Activated T-helper 1 cell treated with anti-CD3 and anti-CD28 coated beads, Interleukin-12 subunit alpha, Interleukin-12 subunit beta, Interleukin-2, Interleukin-4 antibody, amounts not matched to agents 30 ng/mL and 10 ng/mL and 1 ng/mL, durations not matched to agents 14 hours and 24 hours and 36 hours (primary cell): ENCODE measurements at places on chromosomes 13 and 19. TPM values are rescaled to one million over a fixed set of nuclear protein-coding genes. Genes with fewer than 3 reads are reported as not detected.

GAPDHS gene
- not detected in 2 replicates for total RNA-seq

IL17D gene
- total RNA-seq, result 0.15 and 0.29 TPM in 2 replicates

OR4F17 gene
- total RNA-seq, result not detected in 2 replicates

SETDB2 gene
- total RNA-seq, result 13.0 and 14.6 TPM in 2 replicates

SPIB gene
- total RNA-seq, result 1.3 TPM in 2 replicates

ZNF763 gene
- total RNA-seq, result 0.49 and 1.1 TPM in 2 replicates

HS6ST3 gene
- total RNA-seq, result not detected in 2 replicates

ZIC5 gene
- not detected in 2 replicates for total RNA-seq

CYP2A6 gene
- total RNA-seq, result not detected in 2 replicates

ZSCAN1 gene
- total RNA-seq, result not detected in 2 replicates

ETV2 gene
- 0.98 and 1.0 TPM in 2 replicates for total RNA-seq

SERPINE3 gene
- total RNA-seq, result not detected in 2 replicates

SHD gene
- not detected in 2 replicates for total RNA-seq

METTL21C gene
- total RNA-seq, result not detected in 2 replicates

IL4I1 gene
- 50.0 and 51.5 TPM in 2 replicates for total RNA-seq

KL gene
- total RNA-seq, result 0.49 and 0.54 TPM in 2 replicates

GPC6 gene
- total RNA-seq, result not detected in 2 replicates

KLK14 gene
- total RNA-seq, result 0.64 and 1.2 TPM in 2 replicates

DACT3 gene
- 4.3 and 5.7 TPM in 2 replicates for total RNA-seq

PPP1R13L gene
- total RNA-seq, result 8.5 and 8.9 TPM in 2 replicates

FFAR3 gene
- 0.20 and 0.36 TPM in 2 replicates for total RNA-seq

CYP4F8 gene
- not detected in 2 replicates for total RNA-seq

ARRDC5 gene
- total RNA-seq, result 0.29 and 0.57 TPM in 2 replicates

LILRB5 gene
- total RNA-seq, result not detected in 2 replicates

ZNF571 gene
- total RNA-seq, result 0.64 and 1.4 TPM in 2 replicates

GJB6 gene
- total RNA-seq, result 0.76 and 0.99 TPM in 2 replicates

GJA3 gene
- total RNA-seq, result not detected in 2 replicates

FRY gene
- 2.4 and 3.2 TPM in 2 replicates for total RNA-seq

WDR88 gene
- not detected in 2 replicates for total RNA-seq

NAT14 gene
- total RNA-seq, result 23.1 and 26.1 TPM in 2 replicates

TNFSF13B gene
- total RNA-seq, result 2.9 and 3.4 TPM in 2 replicates

SUGT1 gene
- total RNA-seq, result 63.3 and 66.1 TPM in 2 replicates

MEIS3 gene
- total RNA-seq, result not detected in 2 replicates

HRC gene
- not detected in 2 replicates for total RNA-seq

ZNF836 gene
- 7.8 and 10.8 TPM in 2 replicates for total RNA-seq

ZNF229 gene
- total RNA-seq, result 0.08 TPM in 1 of 2 replicates, not detected in the other

PLVAP gene
- total RNA-seq, result 0.08 TPM in 1 of 2 replicates, not detected in the other

POU2F2 gene
- 64.0 and 65.8 TPM in 2 replicates for total RNA-seq

C3 gene
- 6.1 and 7.2 TPM in 2 replicates for total RNA-seq

C19orf38 gene
- 4.0 and 5.6 TPM in 2 replicates for total RNA-seq

SOHLH2 gene
- total RNA-seq, result not detected in 2 replicates

LAIR1 gene
- 9.2 and 9.4 TPM in 2 replicates for total RNA-seq

LCP1 gene
- 758 and 774 TPM in 2 replicates for total RNA-seq

KCNC3 gene
- 23.7 and 24.0 TPM in 2 replicates for total RNA-seq
